ENCODE measurements at places on chromosomes 13 and 19.

DNA sequence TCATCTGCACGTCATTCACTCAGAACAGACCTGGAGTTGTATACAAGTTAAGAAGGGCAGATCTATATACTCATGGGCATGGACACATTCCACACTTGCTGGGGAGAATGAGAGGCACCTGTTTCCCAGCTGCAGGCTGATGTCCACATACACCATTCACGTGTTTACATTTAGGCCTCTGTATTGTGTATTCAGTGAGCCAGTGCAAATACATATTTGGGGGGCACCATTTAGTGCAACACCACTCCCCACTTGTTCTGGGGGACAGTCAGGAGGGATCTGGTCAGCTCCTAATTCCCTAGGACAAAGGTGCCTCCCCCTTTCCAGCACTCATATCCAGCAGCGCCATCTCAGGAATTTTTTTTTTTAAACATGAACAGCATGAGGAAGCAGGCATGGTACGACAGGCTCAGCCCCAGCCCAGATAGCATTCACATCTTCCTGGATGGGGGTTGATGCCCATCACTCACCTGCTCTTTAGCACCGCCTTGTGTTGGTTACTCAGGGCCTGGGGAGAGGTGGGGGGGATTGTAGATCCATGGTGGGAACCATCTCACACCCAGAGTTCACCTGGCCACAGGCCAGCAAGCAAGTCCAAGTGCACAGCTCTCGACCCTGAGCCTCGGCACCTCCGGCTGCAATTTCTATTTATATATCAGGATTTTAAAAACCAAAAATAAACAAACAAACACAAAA, 56.9 kb upstream of the ZNF254 start:
- DNase-seq, result no peak

- no peak for DNase-seq
These were observed 3.0 kb upstream of the PRR22 start for GRCh38 chr19:5787409-5788182.

DNA sequence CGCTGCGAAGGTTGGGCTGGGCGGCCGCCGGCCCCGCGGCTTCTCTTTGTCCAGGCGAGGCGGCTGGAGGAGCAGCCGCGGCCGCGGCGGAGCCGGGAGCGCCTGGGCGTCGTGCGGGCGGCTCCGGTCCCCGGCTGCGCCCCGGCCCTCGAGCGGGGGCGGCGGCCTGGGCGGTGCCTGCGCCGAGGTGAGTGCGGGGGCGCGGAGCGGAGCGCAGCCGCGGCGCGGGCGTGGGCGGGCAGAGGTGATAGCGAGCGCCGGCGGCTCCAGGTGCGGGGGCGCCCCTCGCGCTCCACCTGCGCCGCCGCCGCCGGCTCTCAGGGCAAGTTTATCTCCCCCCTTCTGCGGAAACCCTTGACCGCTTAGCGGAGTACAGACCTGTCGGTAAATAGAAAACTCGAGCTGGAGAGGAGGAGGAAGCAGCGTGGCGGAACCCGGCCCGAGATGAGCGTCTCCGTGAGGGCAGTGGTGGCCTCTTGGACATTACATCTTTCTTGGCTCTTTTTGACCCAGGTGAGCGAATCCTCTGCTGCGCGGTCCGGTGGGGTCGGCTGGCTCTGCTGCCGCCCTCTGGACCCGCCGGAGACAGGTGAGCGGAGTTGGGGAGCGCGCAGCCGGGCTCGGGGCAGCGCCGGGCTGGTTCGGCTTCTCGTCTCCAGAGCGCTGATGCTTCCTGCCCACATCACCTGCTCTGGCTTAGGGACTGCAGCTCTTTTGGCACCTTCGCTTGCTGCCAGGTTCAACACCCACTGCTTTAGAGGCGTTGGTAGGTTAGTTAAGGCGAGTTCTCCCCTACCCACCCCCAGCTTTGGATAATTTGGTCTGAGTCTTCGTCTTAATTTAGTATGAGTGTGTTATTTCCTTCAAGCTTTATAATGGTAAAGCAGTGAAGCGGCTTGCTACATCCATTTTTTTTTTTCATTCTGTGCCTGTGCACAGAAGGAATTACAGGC, at the start of gene MTUS2:
MTUS2 (plus strand) TSS at position 241 of the 953 bp plus-strand sequence.
- DNase-seq, result no peak

DNA sequence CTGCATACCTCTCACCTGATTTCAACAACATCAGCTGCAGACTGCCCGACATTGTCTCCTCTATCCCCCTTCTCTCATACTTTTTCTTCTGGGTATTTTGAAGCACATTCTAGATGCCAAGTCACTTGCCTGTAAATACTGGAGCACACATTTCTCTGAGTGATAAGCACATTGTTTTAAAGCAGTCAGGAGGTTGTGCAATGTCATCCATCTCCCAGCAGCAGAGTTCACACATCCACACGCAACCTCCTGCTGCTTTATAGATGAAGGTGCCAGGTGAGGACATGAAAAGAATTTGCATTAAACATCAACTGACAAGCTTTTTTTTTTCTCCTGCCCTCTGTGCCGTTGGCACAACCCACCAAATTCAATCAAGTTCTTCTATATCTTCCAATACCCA, 5.5 kb downstream of the UPK1A start:
- no peak for DNase-seq

GRCh38 chr13:47671776-47672175, 329.3 kb downstream of the SUCLA2 start:
- no peak for DNase-seq

DNA sequence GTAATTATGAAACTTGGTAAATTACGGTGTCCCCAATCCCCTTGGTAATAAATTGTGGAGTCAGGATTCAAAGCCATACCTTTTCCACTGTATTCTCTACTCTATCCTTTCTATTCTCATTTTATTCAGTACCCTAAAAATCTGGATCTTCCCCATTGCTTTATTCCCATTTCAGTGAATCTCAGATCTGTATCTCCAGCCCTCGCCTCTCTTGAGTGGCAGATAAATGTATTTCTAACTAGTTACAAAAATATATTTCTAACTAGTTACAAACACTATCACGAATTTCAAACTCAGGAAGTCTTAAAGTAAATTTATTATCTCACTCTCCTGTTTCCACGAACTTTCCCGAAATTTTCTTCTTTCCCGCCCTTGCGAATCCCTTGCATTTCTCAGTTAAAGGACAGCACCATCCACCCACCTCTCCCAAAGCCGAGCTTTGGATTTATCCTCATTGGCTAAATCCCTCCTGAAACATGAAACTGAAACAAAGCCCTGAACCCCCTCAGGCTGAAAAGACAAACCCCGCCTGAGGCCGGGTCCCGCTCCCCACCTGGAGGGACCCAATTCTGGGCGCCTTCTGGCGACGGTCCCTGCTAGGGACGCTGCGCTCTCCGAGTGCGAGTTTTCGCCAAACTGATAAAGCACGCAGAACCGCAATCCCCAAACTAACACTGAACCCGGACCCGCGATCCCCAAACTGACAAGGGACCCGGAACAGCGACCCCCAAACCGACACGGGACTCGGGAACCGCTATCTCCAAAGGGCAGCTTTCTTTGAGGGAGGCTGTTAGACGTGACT, 164.3 kb upstream of the PABPC3 start:
- no peak for DNase-seq

DNA sequence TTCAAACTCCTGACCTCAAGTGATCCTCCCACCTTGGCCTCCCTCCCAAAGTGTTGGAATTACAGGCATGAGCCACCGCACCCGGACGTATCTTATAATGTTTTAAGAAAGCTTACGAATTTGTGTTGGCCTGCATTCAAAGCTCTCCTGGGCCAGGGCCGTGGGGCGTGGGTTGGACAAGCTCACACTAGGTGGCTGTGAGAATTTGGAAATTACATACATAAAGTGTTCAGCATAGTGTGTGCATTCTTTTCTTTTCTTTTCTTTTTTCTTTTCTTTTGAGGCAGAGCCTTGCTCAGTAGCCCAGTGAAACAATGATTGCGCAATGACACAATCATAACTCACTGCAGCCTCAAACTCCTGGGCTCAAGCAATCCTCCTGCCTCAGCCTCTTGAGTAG, 2.6 kb downstream of the ZSWIM4 start:
- DNase-seq, result no peak

GRCh38 chr19:28915737-28916460, 297.1 kb downstream of the UQCRFS1 start:
- no peak for DNase-seq

- peak; percentile 71 for DNase-seq
These were observed 6.6 kb upstream of the EML2 start for GRCh38 chr19:45645631-45646344.

DNA sequence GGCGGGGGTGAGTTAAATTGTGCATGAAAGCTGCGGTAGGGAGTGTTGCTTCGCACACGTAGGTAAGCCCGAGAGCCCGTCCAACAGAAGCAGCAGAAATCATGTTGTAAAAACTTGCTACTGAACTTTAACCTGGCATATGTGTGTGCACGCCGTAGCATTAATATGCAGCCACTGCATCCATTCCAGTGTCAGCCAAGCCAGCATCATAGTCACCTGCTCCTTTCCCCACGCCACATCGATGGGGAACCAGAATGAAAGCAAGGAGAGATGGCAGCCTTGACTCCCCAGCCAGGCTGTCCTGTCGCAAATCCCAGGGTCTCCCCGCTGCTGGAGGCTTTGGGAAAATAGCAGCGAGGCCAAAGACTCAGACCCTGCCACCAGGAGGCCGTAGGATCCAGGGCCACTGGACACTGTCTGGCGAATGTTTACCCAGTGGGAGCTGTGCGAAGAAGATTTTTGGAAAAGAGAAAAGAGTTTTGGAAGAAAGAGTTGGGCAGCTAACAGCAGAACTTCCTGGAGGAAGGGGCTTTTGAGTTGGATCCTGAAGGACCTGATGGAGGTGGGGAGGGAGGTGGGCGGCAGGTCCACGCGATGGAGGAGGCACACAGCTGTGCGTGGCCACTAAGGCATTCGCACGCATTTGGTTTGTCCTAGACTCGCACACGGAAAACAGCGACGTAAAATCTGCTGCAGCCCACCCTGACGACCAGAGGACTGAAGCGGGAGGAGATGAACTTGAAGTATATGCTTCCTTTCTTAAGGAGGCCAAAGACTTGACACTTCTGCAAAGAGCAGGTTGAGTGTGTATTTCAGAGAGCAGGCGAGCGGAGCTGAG, 48.7 kb upstream of the RANBP3 start:
- DNase-seq, result no peak

DNA sequence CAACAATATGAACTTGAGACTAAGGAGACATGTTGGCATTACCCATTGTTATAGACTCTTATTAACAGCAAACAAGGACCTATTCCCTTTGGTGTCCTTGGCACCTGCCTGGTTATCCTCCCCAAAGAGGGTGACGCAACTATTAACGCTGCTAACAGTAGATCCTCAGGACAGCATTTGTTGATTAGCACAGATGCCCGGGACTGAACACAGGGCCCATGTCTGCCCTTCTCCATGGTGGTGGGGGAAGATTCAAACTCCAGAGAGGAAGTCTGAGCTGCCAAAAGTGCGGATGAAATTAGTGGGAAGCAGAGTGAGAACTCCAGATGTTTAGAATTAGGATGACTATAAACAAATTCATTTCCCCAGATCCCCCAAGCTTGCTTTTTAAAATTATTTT, 101.2 kb upstream of the RAP2A start:
- DNase-seq, result no peak

GRCh38 chr13:82702513-82702912, 1179.8 kb downstream of the SLITRK1 start:
- DNase-seq, result no peak

- DNase-seq, result no peak
These were observed 29.4 kb downstream of the MARK4 start for GRCh38 chr19:45280471-45280961.

DNA sequence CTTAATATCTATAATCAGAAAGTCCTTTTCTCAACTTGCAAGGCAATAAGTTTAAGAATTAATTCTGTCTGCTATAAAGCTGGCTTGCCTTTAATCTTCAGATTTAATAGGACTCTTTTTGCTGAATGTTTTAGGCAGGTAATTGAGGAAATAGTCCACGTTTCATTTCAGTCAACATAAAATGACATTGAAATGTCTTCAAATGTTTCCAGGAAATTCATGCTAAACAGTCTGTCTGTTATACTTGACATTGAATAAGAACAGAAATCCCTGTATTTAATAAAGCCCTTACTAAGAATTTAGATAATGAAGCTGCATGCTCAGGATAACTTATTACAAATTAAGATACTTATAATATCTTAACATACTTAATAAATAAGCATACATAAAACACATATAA, 84.2 kb downstream of the PCDH9 start:
- DNase-seq, result no peak

DNA sequence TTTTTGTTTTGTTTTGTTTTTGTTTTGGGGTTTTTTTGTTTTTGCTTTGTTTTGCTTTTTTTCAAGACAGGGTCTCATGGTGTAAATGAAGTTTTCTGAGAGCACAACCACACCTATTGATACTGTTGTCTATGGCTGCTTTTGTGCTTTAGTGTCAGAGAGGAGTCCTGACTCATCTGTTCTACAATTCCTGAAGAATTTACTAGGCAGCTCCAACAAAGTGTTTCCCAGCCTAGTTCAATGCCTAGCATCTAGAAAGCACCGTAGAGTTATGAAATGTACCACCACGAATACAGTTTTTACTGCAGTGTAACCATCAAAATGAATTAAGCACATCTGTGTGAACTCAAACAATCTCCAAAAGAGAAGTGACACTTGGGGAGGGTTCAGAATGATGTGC, 21.2 kb downstream of the SAFB start:
- no peak for DNase-seq

Data from colonic mucosa (tissue), 4 donors.